ENCODE measurements at places on chromosomes 12 and 14.

- no peak for DNase-seq
Observed at GRCh38 chr12:106342397-106343213, 14.9 kb upstream of the POLR3B start.

GRCh38 chr14:32932914-32933628 is 5.6 kb upstream of the NPAS3 start:
- peak; percentile 57 for DNase-seq

GRCh38 chr12:49108958-49109404 is 1.7 kb downstream of the LMBR1L start:
- DNase-seq: no peak

- DNase-seq: no peak
Observed at GRCh38 chr12:24200010-24200409, 250.5 kb upstream of the SOX5 start.

- DNase-seq: no peak
Observed at GRCh38 chr14:88895116-88895515, 70.7 kb downstream of the TTC8 start.

DNA sequence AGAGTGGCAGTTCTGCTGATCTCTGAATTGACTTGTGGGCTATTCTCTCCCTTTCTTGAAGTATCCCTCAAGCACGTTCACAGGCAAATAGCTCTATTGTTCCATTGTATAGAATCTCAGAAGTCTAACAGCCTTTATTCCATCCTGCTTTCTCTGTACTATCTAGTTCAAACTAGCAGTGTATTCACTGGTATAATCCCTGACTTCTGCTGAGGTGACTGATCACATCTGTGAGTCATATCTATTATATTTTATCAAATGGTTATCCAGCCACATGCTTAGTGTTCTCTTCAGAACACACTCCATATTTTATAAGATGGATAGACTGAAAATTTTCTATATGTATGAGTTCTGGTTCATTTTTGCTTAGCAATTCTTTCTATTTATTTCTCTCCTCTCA is 866.1 kb downstream of the C12orf50 start:
- DNase-seq: no peak

DNA sequence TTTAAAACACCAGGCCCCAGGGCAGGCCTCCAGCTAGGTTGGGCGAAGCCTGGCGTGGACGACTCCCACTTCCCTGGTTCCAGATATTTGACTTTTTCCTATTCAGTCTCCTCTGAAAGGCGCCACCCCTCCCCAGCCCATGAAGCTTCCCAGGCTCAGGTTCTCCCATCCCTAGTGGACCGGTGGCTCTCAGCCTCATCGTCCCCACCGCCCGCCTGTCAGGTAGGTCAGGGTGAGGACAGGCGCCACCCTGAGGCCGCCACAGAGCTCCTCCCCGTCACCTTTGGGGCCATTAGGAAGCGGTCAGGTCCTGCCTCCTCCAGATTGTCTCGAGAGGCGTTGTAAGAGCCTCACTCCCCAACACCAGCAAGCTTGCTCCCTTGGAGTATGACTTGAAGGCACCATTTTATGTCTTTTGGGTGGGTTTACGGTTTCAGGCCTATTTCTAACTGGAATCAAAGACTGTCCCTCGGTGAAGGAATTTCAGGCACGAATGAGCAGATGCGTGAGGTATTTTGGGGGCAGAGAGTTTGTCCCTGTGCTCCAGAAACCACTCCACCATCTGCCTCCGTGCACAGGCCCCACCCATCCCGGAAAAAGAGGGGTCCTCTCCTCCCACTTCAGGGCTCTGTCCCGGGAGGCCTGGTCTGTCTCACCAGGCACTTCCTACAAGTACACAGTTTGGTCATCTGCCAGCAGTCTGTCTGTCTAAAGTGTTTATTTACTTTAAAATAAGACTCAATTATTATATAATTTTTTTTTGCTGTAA is 55.6 kb downstream of the TSPAN9 start:
- DNase-seq: no peak
